ENCODE measurements at places on chromosomes 16 and 17. TPM values are rescaled to one million over a fixed set of nuclear protein-coding genes. Genes with fewer than 3 reads are reported as not detected.

DNA sequence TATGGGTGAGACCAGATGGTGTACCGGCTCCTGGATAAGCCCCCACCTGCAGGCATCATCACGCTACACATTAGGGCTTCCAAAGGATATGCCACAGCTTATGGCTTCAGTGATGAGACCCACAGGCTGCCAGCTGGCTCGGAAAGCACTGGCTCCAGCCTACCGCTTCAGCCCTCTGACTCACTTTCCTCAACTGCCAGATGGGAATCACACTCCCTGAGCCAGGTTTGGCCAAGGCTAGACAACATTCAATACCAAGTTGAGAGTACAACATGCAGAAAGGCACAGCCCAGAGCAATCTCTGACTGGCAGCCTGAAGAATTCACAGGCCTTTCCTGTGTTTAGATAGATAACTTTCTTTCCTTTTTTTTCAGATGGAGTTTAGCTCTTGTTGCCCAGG lies 10.3 kb downstream of the CENPV start:
- H3K4me1 ChIP-seq: no peaks in the 10 kb centered on the region
- H3K36me3 ChIP-seq: no peaks in the 10 kb centered on the region
- no peak for DNase-seq
- no peak overlapping the region for H3K27ac ChIP-seq
- H3K27me3 ChIP-seq: no peaks in the 10 kb centered on the region

DNA sequence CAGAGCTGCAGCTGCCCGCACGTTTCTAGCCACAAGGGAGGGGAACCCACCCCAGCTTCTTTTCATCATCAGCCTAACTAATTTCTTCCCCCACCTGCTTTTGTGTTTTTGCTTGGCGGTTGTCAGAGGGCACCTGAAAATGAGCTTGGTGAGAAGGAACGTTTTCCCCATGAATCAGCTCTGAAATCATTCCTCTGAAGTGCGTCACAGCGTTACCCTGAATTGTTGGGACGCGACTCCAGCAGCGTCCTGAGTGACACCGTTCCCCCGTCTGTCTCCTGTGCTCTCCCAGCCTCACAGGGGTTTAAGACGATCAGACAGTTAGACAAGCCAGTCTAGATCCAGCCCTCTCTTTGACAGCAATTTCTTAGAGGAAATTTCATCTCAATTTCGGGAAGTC lies 722.9 kb upstream of the EEF2KMT start:
- H3K4me1 ChIP-seq: no peaks in the 10 kb centered on the region
- no peaks in the 10 kb centered on the region for H3K36me3 ChIP-seq
- DNase-seq: no peak
- H3K4me3 ChIP-seq: no peak overlapping the region
- H3K27ac ChIP-seq: no peak overlapping the region
- H3K27me3 ChIP-seq: peaks cover 17% of the 10 kb centered on the region

GRCh38 chr16:70453892-70454221 lies 538 bp upstream of the FCSK start:
- no peaks in the 10 kb centered on the region for H3K27me3 ChIP-seq
- peaks cover 14% of the 10 kb centered on the region for H3K4me1 ChIP-seq
- peak overlapping the region; percentile 96 for H3K4me3 ChIP-seq
- H3K27ac ChIP-seq: peak overlapping the region; percentile 89
- H3K36me3 ChIP-seq: no peaks in the 10 kb centered on the region

DNA sequence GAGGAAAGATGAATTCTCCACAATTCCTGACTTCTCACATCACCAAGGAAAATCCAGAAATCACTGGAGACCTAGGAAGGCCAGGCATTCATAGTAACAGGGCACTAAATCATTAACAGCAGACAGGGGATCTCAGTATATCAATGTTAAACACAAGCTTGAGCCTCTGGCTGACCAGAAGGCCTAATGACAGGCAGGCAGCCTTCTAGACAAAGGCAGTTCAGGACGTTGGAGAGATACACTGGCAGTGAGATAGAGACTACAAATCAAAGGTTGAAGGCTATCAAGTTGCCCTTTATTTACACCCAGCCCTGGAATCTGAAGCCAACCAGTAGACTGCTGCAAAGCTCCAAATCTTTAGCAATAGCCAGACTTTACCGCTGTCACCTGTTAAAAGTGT lies 422.8 kb upstream of the CCL2 start:
- H3K27me3 ChIP-seq: no peaks in the 10 kb centered on the region
- no peaks in the 10 kb centered on the region for H3K4me1 ChIP-seq

DNA sequence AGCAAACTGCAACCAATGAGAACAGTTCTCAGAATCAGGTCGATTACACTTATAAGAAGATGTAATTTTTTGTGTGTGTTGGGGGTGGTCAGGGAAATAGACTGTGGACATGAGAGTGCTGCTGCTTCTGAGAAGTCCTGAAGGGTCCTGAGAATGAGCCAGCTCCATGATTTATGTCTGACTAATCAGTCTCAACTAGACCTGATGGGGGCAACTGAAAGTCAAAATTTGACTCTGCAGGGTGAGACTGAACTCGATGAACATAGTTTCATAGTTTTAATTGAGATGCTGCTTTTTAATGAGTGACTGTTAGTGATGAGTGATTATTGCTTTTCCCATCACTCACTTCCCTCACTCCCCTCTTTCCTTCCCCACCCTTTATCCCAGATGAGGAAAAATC lies 37.3 kb downstream of the SMARCE1 start:
- no peak overlapping the region for H3K27ac ChIP-seq
- peaks cover 24% of the 10 kb centered on the region for H3K4me1 ChIP-seq
- H3K27me3 ChIP-seq: no peaks in the 10 kb centered on the region
- H3K4me3 ChIP-seq: no peak overlapping the region
- H3K36me3 ChIP-seq: no peaks in the 10 kb centered on the region

DNA sequence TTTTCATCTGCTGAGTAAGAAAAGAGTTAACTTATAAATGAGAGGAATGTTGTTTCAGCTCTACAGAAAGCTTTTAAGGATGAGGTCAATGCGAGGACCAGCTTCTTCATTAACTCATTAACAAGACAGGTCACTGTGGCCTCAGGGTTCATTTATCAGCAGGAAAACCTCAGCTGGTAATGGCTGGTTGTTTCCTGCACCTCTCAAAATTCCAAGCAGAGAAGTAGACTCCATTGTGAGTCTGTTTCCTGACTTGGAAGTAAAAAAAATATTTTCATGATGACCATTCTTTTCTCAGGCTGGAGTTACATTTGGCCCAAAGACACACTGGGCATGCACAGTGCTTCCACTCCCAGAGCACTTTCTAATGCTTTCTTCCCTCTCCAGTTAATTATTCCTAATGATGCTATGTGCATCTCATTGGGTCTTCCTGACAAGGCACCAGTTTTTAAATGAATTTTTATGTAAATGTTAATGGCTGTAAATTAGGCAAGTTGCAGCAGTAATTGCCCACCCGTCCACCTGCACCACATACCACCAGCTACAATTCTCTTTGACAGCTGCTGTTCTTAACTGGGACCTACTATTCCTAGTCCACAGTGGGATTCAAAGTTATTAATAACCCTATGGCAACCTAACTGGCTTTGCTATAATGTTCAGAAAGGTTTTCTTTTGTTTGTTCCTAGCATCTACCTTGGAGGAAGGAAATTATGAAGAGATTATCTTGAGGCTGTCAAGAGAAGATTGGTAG lies 89.5 kb upstream of the BCAR1 start:
- H3K4me1 ChIP-seq: peaks cover 27% of the 10 kb centered on the region
- no peak for DNase-seq
- H3K27ac ChIP-seq: no peak overlapping the region
- H3K36me3 ChIP-seq: no peaks in the 10 kb centered on the region
- H3K27me3 ChIP-seq: no peaks in the 10 kb centered on the region
- H3K4me3 ChIP-seq: no peak overlapping the region

GRCh38 chr17:51684214-51684613 lies 423.9 kb downstream of the UTP18 start:
- no peak for DNase-seq
- no peaks in the 10 kb centered on the region for H3K36me3 ChIP-seq
- H3K4me3 ChIP-seq: no peak overlapping the region
- H3K4me1 ChIP-seq: no peaks in the 10 kb centered on the region
- peaks cover 26% of the 10 kb centered on the region for H3K27me3 ChIP-seq

- H3K4me3 ChIP-seq: no peak overlapping the region
- no peaks in the 10 kb centered on the region for H3K27me3 ChIP-seq
- no peaks in the 10 kb centered on the region for H3K36me3 ChIP-seq
- no peak overlapping the region for H3K27ac ChIP-seq
- no peaks in the 10 kb centered on the region for H3K4me1 ChIP-seq
- DNase-seq: no peak
These were observed 386.2 kb upstream of the CCL2 start for GRCh38 chr17:33868899-33869298.

DNA sequence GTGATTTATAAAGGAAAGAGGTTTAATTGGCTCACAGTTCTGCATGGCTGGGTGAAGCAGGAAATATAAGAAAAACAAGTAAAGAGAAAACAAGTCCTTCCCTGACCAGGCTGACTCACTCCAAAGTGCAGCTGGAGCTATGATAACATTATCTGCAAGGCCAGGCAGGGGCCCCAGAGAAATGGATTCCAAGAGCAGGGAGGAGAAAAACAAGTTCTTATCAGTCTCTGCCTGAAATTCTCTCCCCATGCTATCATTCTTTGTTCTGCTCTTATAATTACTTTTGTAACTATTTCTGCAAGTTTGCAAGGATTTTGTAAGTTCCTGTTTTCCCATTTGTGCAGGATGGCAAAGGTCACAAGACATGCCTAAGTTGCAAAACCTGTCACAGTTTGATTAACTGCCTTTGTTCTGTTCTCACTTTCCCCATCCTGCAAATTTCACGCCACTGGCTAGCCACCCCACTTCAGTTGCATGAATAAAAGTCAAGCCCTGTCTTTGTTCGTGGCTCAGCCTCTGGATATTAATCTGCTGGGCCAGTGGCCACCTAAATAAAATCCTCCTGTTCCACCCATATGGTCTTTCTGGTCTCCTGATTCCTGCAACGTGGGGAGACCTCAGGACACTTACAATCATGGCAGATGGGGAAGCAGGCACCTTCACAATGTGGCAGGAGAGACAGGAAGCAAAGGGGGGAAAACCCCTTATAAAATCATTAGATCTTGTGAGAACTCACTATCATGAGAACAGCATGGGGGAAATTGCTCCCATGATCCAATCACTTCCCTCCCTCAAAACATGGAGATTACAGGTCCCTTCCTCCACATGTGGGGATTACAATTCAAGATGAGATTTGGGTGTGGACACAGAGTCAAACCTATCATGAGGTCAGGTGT lies 13.1 kb downstream of the ABCA9 start:
- peaks cover 23% of the 10 kb centered on the region for H3K4me1 ChIP-seq
- H3K36me3 ChIP-seq: no peaks in the 10 kb centered on the region
- H3K27ac ChIP-seq: peak overlapping the region; percentile 58
- peak; percentile 63 for DNase-seq
- H3K4me3 ChIP-seq: peak overlapping the region; percentile 35
- no peaks in the 10 kb centered on the region for H3K27me3 ChIP-seq

GRCh38 chr16:27188633-27189032 lies 14.7 kb upstream of the KDM8 start:
- no peak for DNase-seq
- H3K27me3 ChIP-seq: peaks cover 21% of the 10 kb centered on the region
- H3K4me3 ChIP-seq: no peak overlapping the region
- no peaks in the 10 kb centered on the region for H3K36me3 ChIP-seq
- H3K4me1 ChIP-seq: no peaks in the 10 kb centered on the region

DNA sequence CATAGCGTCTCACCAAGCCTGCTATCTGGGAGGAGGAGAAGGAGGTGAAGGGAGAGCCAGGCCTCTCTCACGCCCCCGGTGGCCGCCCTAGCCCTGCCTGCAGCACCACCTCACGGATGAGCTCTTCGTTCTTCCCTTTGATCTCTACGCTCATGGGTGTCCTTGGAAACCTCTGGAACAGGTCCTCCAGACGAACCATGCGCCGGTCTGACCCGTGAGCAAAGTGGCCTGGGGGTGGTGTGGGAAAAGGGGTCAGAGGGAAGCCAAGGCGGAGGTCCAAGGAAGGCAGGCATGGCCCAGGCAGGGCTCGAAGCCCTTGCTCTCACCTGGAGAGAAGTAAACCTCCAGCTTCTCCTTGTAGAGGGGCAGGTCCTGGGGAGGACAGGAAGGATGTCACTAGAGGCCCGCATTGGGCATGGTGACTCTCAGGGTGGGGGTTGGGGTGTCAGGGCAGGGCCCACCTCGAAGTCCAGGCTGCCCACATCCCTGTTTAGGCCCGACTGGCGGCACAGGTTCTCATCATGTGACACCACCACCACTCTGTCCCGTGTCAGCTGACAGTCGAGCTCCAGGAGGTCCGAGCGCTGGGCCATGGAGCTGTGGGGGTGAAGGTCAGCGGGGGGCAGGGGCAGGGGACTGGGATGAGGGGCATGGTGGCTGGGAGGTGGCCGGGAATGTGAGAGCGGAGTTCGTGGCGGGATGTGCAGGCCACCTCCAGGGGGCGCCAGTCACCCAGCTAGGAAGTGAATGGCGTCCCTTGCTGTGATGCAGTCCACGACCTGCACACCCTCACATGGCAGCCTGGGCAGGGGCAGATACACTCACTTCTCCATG lies 923 bp downstream of the GDPD3 start:
- no peaks in the 10 kb centered on the region for H3K27me3 ChIP-seq
- DNase-seq: peak; percentile 49
- no peak overlapping the region for H3K4me3 ChIP-seq
- H3K36me3 ChIP-seq: no peaks in the 10 kb centered on the region
- peaks cover 55% of the 10 kb centered on the region for H3K4me1 ChIP-seq

GRCh38 chr17:42411361-42411760 lies 11.7 kb downstream of the CAVIN1 start:
- peak overlapping the region; percentile 91 for H3K27ac ChIP-seq
- H3K27me3 ChIP-seq: no peaks in the 10 kb centered on the region
- H3K36me3 ChIP-seq: no peaks in the 10 kb centered on the region
- H3K4me1 ChIP-seq: peaks cover 58% of the 10 kb centered on the region
- DNase-seq: no peak

Gene IGSF6
- not detected for total RNA-seq

Gene GCGR
- total RNA-seq: not detected

Gene APRT
- total RNA-seq: 213 TPM

Gene COIL
- 19.0 TPM for total RNA-seq

Gene TNFRSF17
- total RNA-seq: not detected

Gene NPIPA7
- 7.2 TPM for total RNA-seq

Gene NOTUM
- total RNA-seq: not detected

Gene PLK1
- 169 TPM for total RNA-seq

Gene TBC1D3E
- not detected for total RNA-seq

Gene GINS2
- total RNA-seq: 18.4 TPM

Gene CTRB2
- total RNA-seq: not detected
